ENCODE measurements at places on chromosomes 7 and 10. TPM values are rescaled to one million over a fixed set of nuclear protein-coding genes. Genes with fewer than 3 reads are reported as not detected.

- no peak for DNase-seq
These were observed 66.1 kb upstream of the ABLIM1 start for GRCh38 chr10:114723991-114724715.

Gene TUBB8
- total RNA-seq: not detected

GRCh38 chr7:40946549-40946948 lies 756.3 kb downstream of the INHBA start:
- no peak for DNase-seq

GRCh38 chr10:131094527-131095312 lies 216.8 kb downstream of the TCERG1L start:
- DNase-seq: no peak

GRCh38 chr7:50274361-50274760 lies 30.2 kb upstream of the IKZF1 start:
- DNase-seq: no peak

- DNase-seq: peak; percentile 80
These were observed 107.6 kb downstream of the DIP2C start for GRCh38 chr10:581776-582330.

DNA sequence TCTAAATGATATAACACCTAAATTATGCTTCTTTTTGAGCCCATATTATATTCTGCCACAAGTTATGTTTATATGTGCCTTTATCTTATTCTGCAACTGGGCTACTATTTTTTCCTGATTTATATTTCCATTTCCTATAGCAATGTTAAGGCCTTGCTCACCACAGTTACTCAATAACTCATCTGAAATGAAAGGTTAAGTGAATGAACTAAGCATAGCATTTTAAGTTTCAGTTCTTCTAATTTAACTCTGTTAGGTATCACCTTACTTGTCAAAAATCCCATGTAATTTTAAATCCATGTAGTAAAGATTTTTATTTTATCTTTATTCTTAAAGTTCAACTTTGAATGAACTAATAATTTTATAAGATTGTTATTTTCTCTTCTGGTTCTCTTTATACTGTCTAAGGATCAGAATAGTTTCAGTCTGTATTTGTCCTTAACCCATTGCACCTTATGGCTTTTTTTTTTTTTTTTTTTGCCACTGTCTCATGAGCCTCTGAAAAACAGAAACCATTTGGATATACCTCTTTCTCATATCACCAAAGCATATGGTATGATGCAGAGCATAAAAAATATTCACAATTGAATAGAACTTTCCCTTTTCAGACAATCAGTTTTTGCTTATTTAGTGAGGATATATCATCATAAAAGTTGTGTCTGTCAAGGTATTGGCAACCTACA lies 301.8 kb upstream of the ZWINT start:
- no peak for DNase-seq

- DNase-seq: no peak
These were observed 316.1 kb upstream of the MTPN start for GRCh38 chr7:136293272-136293671.

- DNase-seq: no peak
These were observed 56.7 kb downstream of the PIP4K2A start for GRCh38 chr10:22657566-22658225.

DNA sequence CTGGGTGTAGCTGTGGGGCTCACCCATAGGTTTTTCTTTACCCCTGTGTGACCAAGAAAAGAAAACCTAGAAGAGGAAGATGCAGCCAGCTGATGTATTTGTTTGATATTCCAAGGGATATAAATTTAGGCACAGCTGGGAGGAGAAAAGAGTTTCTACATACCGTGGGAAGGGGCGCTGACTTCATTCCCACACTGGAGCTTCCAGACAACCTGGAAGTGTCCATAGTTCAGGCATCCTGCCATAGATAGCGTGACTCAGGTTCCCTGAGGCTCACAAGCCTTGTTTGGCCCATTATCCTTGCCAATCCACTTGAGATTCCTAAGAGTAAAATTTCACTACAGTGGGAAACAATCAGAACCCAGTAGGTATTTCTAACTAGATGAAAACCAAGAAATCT lies 371.7 kb upstream of the NRP1 start:
- no peak for DNase-seq

DNA sequence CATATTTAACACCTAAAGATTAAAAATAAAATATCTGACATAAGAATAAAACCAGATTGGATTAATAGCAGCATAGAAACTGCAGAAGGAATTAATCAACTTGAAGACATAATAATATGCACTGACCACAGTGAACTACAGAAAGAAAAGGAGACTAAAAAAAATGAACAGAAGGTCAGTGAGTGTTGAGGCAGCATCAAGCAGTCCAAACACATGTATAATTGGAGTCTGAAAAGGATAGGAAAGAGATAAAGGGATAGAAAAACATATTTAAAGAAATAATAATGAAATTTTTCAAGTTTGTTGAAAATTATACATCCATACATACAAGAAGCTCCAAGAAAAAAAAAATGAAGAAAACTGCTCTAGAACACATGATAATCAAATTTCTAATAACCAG lies 756.2 kb downstream of the GATA3 start:
- DNase-seq: no peak

GRCh38 chr10:48885376-48885775 lies 54.3 kb downstream of the LRRC18 start:
- DNase-seq: no peak

Gene NIPSNAP2
- 36.4 TPM for total RNA-seq

DNA sequence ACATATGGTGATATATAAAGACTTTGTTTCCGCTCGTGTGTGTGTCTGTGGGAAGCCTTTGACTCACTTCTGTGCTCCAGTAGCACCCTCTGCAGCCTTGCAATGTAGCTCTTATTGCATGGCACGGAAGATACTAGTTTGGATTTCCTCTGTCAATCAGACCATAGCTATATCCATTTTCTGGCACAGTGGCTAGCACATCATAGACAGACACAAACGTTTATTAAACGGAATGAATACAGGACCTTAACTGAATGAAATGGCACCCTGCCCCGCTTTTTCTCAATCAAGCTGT lies 124.0 kb upstream of the PTPN20 start:
- peak; percentile 30 for DNase-seq
